ENCODE measurements at places on chromosomes 6 and 20. TPM values are rescaled to one million over a fixed set of nuclear protein-coding genes. Genes with fewer than 3 reads are reported as not detected.
A peak's percentile ranks its signal among the peaks of the same experiment; 100 is the strongest.

GRCh38 chr6:43699564-43700186, 12.1 kb upstream of the MRPS18A start:
- DNase-seq, result no peak

Gene SYCP2
- 3.1 TPM for total RNA-seq

Gene ROS1
- not detected for total RNA-seq

DNA sequence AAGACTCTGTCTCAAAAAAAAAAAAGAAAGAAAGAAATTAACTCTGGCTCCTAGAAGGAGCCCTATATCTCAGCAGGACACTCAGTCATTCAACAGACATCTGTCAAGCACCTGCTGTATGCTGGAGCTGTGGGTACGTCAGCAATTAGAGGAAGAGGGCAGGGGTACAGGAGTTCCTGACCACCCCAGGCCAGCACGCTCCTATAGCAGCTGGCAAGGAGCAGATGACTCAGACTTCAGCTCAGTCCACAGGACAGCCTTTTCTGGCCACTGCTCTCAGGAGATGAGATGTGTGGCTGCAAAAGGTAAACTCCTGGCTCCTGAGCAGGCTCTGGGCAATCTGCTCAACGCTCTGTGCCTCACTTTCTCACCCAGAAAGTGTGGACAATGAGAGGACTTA, 1.7 kb upstream of the RTEL1 start:
- no peak for DNase-seq

DNA sequence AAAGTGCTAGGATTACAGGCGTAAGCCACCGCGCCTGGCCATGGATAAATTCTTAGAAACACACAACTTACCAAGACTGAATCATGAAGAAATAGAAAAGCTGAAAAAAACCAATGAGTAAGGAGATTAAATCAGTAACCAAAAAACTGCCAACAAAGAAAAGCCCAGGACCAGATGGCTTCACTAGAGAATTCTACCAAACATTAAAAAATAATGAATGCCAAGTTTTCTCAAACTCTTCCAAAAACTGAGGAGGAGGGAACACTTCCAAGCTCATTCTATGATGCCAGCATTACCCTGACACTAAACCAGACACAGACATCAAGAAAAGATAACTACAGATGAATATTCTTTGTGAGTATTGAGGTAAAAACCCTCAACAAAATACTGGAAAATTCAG, 44.3 kb downstream of the USP49 start:
- no peak for DNase-seq

DNA sequence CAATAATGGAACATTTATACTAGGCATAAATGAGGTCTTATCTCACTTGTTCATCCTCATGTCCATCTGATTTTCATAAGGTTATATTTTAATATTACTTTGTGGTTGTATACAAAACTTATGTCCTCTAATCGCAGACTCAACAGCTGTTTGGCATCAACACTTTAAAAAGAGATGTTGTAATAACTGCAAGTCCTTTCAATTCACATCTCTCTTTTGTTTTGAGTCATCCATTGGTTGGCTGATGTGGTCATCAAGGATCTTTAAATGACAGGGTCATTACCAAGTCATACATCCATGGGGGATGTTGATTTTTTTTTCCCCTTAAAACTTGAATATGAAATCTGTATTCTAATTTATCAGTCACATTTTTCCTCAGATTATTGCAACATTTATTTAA, 299.4 kb upstream of the NRSN1 start:
- DNase-seq, result no peak

Gene PKHD1
- not detected for total RNA-seq

DNA sequence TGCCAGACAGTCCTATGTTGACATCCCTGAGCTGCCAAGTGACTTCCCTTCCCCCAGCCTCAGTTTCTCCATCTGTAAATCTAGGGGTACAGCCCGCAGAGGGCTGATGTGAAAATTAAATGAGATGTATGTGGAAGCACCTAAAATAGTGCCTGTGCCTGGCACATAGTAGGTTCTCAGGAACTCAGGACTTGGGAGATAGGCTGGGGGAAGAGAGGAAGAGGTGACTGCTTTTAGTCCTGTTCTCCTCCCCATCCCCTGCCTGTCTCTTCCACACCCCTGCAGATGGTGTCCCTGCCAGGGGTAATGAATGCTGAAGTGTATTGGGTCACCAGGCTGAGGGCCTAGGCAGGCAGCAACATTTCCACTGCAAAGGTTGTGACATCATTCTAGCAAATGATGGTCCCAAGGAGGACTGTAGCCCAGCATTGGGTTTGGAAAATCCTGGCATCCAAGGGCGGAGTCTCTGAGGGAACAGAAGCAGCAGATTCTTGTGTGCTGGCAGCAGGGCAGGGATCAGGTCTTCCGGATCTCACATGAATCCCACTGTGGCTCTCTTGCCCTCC, 1.8 kb downstream of the SNPH start:
- DNase-seq, result no peak

DNA sequence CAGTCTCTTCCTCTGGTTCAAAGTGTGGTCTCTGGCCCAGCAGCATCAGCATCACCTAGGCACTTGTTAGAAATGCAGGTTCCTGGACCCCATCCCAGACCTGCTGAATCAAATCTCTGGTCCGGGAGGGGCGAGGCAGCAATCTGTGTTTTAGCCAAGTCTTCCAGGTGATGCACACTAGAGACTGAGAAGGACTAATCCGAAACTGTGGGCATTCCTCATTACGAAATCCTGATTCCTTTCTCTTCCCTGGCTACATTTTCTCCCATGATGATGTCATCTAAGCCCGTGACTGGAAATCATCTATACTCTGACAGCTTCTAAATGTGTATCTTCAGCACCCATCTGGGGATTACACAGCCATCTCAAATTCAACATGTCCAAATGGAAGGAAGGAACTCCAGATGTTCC, 39.7 kb upstream of the PRND start:
- DNase-seq, result no peak

DNA sequence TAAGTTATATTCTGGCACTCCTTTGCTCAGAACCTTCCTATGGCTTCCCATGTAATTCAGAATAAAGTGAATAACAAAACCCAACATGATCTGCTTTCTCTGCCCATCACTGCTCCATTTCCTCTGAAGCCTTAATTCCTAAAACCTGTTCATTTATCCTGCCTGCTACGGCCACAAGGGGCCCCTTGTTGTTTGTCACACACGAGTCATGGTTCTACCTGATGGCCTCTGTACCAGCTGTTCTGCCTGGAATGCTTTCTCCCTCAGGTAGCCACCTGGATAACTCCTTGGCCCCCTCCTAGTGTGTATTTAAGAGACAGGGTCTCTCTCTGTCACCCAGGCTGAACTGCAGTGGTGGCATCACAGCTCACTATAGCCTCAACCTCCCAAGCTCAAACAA, 26.8 kb downstream of the ERGIC3 start:
- peak; percentile 16 for DNase-seq

GRCh38 chr6:53828215-53828614, 33.4 kb downstream of the LRRC1 start:
- DNase-seq, result no peak

GRCh38 chr20:57805747-57806146, 95.9 kb upstream of the PMEPA1 start:
- DNase-seq, result no peak

Gene CGA
- total RNA-seq, result not detected

- no peak for DNase-seq
Measured at GRCh38 chr6:109260701-109261100, 121.6 kb downstream of the CD164 start.

DNA sequence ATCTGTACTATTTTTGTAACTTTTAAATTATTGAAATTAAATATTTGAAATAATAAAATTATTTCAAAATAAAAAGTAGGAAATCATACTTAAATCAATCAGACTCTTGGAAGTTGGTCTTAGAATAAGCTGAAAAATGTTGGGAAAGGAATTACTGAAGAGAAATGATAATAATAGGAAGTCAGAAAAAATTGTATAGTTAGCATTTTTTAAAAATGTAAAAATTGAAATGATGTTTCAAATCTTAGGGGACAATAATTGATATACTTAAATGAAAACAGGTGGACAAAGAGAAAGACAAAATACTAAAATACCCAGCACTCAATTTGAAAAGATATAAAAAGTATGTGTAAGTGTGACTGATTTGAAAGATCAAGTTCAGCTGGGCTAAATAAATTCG, 186.1 kb downstream of the BMP2 start:
- DNase-seq, result no peak

DNA sequence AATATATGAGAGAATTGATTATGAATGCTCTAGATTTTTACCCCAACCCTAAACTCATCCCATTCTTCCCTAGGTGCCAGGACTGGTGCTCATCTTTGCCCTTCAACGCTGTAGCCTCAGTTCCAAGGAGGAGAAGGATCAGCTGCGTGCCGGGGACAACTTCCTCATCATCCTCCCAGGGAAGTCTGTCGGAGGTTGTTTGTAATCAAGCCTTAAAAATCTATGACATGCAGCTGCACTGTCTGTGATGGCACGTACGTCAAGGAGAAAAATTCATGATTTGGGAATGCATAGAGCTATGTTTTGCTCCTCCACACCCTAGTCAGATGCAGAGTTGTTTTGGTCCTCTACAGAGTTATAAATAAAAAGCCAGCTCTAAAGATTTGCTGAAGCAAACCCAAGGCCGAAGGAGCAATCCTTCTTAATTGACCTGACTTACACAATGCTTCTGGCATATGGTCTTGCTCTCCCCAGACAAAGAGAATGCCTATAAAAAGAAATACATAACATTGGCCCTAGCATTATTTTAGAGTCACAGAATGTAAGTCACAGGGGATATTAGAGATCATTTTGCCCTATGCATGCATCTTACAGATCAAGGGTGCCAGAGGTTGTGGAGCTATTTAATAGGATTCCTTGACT, 244.2 kb downstream of the HIVEP2 start:
- DNase-seq, result no peak

DNA sequence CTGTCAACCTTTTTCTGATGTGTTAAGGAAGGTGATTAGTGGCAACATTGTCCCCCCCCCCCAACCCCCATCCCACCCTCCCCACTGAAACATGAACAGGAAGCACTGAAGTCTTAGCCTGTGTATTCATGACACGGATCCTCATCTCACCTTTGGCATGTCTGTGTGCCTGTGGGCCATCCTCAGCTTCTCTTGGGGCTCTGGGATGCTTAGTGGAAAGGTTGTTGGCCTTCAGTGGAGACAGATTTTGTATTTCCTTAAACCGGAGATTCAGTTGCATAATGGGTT, 93.6 kb downstream of the RREB1 start:
- DNase-seq, result no peak

Gene FAM110A
- total RNA-seq, result 18.0 TPM

DNA sequence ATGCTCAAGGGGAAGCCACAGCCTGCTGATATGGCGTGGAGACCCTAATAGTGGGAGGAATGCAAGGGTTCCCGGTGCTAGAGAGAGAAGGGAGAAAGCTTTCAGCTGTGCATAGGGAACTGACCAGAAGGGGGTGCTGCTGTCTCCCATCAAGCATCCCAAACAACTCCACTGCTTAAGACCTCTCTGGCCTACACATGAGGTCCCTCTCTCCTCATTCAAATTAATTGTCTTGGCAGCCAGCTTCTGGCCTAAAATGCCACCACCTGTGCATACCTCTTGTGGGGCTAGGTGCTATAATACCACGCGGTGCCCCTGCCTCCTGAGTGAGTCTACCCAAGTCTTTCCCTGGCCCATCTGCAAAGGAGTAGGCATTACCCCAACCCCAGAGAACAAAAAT, 14.5 kb downstream of the ADISSP start:
- DNase-seq, result peak; percentile 75

GRCh38 chr6:131955876-131956275, 4.7 kb upstream of the CCN2 start:
- DNase-seq, result no peak

- no peak for DNase-seq
Measured at GRCh38 chr6:3929281-3929798, 80.2 kb downstream of the FAM50B start.

- no peak for DNase-seq
Measured at GRCh38 chr20:63191400-63191799, 24.5 kb downstream of the YTHDF1 start.

GRCh38 chr20:42567409-42567808, 622.3 kb downstream of the PTPRT start:
- no peak for DNase-seq

- DNase-seq, result no peak
Measured at GRCh38 chr6:39063526-39063925, 14.9 kb downstream of the GLP1R start.

DNA sequence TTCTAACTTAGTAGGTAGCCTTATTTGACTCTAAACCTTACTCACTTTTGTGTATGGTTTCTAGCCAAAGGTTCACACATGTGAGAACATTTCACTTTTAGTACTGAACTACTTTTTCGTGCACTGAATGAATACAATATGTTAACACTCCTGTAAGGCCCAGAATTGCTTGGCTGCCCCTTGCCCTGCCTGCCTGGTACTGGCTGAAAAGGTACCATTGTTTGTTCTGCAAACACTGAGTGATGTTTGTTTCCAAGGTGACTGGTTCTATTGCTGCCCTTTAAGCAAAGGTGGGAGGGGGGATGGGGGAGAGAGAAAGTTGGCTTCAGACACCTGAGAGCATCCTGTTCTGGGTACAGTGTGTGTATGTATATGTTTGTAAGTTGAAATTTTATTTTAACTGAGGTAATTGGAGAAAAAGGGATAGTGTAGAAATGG, 31.2 kb downstream of the RREB1 start:
- DNase-seq, result peak; percentile 71

Gene KHDRBS2
- total RNA-seq, result not detected

- no peak for DNase-seq
Measured at GRCh38 chr6:140253096-140253495, 878.6 kb upstream of the CITED2 start.

All from activated CD4-positive, alpha-beta memory T cell treated with anti-CD3 and anti-CD28 coated beads for 36 hours (primary cell).